Stimulated activated CD8-positive, alpha-beta memory T cell treated with anti-CD3 and anti-CD28 coated beads, Interleukin-7, amount 100 ng/mL, for 48 hours (primary cell): ENCODE measurements at places on chromosomes 4 and X.

- DNase-seq, result no peak
Observed at GRCh38 chr4:180314972-180315371, 1928.2 kb upstream of the TENM3 start.

- DNase-seq, result no peak
Observed at GRCh38 chr4:3638080-3638795, 106.0 kb upstream of the LRPAP1 start.

DNA sequence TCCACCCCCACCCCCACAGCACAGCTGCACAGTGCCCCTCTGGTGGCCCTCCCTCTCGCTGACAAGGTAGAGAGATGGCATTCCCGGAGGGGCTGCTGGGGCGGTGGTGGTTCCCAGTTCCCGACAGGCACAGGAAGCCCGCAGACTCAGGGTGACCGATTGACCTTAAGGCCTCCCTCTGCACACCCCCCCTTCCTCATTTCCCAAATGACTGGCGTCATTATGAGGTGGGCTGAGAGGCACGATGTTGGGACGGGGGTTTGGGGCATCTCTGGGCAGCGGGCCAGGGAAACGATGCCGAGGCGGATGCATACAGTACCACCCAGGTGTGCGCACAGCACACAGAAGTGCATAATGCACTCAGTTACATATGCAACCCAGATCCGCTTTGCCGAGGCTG, 3.5 kb upstream of the TIMP1 start:
- DNase-seq, result no peak

DNA sequence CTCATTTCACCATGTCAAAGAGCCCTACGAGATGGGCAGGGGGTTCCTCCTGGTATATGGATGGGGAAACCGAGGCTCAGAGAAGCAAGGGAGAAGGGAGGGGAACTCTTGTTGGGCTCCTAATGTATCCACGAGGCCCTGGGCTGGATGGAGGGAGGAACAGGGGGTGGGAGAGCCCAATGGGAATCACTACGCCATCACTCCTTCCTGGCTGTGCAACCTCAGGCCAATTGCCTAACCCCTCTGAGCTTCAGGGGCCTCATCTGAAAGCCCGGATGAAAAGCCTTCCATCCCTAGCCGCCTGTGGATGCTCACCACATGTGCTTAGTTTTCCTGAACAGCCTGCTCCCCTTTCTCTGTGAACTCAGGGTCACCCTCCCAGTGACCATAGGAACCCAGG, 57.8 kb downstream of the PPP2R2C start:
- DNase-seq, result no peak

DNA sequence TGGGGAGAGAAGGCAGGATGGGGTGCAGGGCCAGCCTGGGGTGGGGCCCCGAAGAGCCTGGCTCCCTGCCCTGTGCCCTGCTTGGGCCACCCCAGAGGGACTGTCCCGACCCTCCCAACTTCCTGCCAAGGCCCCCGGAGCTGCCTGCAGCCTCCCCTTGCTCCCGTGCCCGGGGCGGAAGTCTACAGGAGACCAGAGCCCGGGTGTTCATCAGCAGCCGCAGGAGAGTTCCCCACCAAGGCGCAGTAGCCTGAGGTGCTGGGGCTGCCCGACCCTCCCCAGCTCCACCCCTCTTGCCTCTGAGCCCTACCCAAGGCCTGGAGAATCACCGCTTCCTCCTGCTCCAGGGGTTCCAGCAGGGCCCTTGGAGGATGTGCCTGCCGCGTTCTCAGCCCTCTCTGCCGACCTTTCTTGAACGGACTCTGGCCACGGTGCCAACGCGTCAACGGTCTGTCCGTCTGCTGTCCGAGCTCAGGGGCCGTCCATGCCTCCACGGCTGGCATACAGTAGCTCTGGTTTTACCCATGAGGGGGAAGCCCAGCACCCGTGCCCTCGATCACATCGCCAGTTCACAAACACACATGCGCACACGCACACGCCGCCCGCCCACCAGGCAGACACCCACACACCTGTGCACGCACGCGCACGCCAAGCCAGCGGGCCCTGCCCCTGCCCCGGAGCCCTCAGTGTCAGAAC, 36.0 kb upstream of the SPON2 start:
- DNase-seq, result no peak

- DNase-seq, result no peak
Observed at GRCh38 chrX:70386235-70386634, 36.9 kb upstream of the GDPD2 start.

DNA sequence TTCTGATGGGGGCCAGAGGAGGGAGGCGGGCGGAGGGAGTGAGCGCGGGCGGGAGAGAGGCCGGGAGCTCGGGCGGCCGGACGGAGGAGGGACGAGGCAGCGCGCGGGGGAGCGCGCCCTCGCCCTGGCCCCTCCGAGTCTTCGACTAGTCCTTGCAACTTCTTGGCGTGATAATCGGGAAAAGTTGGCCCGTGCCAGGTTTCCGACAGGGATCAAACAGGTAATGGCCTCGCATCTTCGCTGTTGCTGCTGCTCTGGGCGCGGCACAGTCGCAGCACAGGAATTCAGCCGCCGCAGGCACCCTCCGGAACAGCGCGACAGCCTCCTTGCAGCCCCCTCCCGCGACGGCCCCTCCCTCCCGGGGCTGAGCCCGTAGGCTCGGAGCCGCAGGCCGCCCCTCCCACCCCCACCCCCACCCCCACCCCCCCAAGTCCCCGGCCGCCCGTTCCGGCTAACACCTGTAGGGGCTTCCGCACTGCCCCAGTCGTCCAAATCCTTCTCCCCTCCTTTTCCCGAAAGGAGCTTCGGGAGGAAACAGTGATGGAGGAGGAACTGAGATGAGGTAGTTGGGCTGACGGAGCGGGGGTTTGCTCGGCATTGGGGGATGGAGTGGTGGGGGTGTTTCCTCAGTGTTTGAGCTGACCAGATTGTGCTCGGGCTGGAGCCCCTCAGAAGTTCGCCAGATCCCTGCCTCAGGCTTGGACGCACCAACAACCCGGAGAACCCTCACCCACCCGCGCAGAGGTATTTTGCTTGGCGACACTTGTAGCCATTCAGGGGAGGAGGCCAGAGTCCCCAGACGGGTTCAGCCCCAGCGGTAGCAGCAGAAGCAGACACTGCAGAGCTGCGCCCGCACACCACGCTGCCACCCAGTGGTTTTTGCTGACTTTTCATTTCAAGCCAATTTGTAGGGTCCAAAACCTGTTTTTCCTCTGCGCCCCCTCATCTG, at the start of gene FGF13:
FGF13 (minus strand) TSS at position 319 of the 949 bp plus-strand sequence. CDS start 714 bp downstream, outside the sequence.
- no peak for DNase-seq
